ENCODE measurements at places on chromosomes 7 and 10.

DNA sequence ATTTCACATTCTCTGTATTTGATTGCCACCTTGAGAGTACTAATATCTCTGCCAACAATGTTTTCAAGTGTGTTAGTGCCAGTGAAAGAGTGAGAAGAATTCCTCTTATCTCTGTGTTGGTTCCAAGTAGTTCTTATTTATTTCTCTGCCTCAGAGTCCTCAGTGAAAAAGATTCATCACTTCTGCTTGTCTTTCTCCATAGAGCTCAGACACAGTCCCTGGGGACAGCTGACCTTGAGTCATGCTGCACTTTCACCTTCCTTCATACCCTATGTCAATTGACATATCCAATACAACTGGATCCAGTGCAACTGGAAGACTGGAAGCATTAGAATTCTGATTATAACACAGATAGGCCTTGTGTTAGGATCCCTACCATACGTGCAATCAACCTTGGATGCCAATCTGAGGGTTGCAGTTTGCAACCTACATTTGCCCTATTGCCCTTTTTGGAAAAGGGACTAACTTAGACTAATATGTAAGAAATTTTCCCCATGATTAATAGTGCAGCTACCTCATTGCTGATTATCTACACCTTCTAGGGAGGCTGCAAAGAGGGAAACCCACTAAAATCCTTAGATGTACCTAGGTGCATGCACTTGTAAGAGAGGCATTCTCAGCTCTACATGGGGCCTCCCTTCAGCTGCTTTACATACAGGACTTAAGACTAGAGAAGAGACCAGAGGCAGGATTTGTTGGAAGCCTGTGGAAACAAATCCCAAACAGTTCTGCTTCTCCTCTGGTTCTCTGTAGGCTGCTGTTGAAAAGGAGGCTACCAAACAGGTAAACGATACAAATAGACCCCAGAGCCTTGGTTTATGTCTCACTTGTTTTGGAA lies 8.4 kb downstream of the IFIT2 start:
- no peak for DNase-seq

DNA sequence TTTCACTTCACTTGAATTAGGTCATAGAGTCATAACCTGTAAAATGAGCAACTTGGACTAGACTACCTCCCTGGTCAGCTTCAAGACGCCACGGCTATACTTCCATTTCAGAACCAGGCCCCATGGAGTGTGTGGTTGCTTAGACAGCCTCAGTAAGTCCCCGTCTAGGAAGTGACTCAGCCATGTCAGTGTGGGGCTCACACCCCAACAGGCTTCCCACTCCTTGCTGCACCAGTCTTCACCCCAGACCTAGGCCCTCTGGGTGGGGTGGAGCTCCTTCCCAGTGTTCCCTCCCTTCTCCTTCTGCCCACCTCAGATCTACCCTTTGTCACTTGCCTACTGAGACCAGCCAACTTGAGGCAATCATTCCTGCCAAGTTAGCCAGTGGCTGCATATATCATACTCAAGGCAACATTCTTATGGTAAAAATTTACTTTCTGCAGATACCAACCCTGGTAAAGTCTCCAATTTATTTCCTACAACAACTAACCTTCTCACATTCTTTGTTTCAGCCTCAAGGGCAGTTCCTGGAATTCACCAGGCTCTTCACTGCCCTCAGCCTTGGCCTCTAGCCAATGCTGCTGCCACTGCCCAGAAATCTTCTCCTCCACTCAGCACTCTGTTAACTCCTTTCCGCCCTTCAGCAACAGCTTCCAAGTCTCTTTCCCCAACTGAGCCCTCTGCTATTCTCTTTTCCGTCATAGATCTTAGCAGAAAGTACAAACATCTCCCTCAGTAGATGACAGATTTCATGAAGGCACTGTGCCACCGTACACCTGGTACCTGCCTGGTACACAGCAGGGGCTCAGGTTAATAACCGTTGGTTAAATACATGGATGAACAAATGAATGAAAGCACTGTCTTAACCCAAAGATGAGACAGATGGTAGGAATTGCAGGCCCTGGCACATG lies 31.3 kb upstream of the ZNRF2 start:
- DNase-seq = no peak

- DNase-seq = no peak
Observed at GRCh38 chr7:5320802-5321396, 38.2 kb downstream of the SLC29A4 start.

GRCh38 chr7:90661290-90662151 lies 65.4 kb downstream of the CDK14 start:
- no peak for DNase-seq

- DNase-seq = no peak
Observed at GRCh38 chr10:79430936-79431335, 14.5 kb downstream of the ZCCHC24 start.

DNA sequence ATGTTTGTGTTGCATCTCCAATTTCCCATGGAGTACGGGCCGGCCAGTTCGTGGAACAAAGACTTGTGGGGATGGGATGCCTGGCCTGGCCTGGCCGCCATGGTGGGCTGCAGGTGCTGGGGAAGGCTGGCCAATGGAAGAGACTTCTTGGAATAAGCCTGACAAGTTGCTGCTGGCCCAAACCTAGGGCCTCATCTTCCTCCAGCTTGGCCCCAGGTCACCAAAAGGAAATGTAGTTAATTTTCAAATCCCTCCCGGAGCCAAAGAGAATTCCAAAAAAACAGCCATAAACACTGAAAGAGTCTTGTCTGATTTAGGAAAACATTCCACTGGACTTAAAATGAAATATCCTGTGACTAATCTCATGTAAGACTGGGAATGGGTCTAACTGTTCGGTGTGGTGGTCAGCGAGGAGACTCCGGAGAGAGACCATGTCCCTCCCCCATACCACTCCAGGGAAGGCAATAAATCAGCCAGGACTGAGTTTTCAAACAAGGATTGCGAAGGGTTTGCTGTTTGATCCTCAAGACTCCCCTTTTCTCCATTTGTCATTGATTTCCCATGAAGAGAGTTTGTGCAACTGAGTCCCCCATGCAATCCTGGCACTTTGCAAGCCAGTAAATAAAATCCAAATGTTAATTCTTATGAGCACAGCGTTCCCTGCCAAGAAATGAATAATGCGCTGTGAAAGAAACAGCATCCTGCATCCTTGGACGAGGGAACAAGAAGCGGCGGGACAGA lies 128.7 kb upstream of the HABP2 start:
- DNase-seq = no peak

GRCh38 chr7:94590526-94591162 lies 65.3 kb downstream of the SGCE start:
- DNase-seq = no peak

DNA sequence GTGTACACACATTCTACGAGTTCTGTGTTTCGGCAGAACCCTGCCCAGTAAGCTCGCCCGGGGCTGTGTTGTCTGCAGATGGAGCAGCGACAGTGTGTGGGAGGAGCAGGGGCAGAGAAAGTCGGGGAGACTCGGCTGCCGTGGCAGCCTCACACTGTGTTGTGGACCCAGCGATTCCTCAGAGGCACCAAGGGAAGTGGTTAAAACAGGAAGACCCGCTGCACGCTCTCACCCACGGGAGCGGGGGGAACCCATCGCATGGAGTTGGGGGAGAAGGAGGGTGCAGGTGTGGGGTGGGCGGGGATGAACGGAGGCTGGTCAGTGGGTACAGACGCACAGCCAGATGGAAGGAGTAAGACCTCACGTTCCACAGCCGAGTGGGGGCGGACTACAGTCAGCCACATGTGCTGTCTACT lies 250.2 kb downstream of the ELFN1 start:
- no peak for DNase-seq

DNA sequence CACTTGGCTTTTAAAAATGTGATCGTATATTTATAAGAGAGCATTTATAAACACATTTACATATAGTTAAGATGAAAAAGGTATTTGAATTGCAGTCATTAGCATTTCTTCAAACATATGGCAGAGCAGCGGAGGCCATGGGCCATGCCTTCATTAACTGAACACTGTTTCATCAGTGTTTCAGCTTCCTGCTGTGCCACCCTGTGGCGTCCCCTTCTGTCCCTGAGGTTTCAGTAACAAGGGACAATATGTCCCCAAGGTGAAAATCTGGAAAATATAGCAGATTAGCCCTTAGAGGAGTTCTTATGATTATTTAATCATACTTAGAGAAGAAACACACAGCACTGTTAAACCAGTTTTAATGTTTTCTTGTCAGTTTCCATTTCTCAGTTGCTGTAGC lies 577.8 kb downstream of the ETV1 start:
- no peak for DNase-seq

- no peak for DNase-seq
Observed at GRCh38 chr7:80588591-80588990, 49.9 kb upstream of the CD36 start.

- no peak for DNase-seq
Observed at GRCh38 chr10:46516660-46517416, 39.6 kb downstream of the GPRIN2 start.

Data from stimulated activated CD4-positive, alpha-beta T cell treated with anti-CD3 and anti-CD28 coated beads, Interleukin-1b, Interleukin-23, amount 100 ng/mL, for 24 hours (primary cell).